ENCODE measurements at places on chromosomes 12 and 14.

- DNase-seq = no peak
These were observed 244.3 kb upstream of the NOVA1 start for GRCh38 chr14:26841920-26842741.

- DNase-seq = no peak
These were observed 113.5 kb upstream of the VASH1 start for GRCh38 chr14:76647697-76648298.

GRCh38 chr12:93243382-93243688, 134.4 kb upstream of the NUDT4 start:
- DNase-seq = no peak

DNA sequence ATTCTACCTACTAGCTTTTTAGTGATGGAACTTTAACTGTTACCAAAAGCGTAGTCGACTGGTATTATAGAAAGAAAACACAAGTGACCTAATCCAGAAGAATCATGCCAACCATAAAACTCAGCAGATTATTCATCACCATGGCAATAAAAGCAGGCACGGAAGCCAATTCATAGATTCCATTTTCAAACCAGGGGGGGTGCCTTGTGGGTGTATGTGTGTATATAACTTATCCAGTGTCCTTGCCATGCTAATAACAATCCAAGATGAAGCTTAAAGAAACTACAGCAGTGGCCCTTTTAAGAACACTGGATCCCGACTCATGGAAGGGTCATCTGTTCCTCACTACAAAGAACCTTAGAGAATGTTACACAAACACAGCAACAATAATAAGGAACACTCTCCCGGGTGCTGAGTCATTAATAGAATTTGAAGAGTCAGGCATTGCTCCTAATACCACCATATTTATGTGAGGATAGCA, 61.0 kb downstream of the EPS8 start:
- no peak for DNase-seq

DNA sequence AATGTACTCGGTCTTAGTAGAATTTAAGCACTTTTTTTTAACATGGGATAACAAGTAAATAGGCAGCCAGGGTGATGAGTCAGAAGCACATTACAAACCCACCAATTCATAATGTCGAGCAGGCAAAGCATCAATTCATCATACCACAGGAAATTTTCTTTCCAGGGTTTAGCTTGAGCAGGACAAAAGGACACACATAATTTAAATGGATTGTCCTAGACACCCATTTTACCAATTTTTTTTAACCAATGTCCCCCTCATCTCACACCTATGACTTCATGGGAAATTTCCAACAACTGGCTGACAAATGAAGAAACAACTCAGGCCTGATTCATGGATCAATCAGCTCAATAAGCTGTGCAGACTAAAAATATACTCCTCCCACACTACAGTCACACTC, 58.8 kb upstream of the FOXG1 start:
- no peak for DNase-seq

DNA sequence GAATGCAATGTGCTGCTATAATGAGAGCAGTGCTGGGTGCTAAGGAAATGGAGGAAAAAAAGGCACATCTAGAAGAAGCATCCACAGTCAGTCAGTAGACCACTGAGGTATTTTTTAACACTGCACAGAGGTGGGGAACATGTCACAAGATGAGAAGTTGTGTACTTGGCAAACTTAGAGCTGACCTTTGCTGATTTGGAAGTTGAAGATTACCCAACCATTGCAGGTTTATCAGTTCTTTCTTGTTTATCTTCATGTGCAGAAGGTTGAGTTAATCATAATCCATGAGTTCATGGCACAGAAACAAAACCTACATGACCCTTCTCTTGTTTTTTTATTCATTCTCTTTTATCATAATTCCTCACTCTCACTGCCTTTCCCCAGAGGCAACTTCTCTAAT, 3.2 kb upstream of the PAH start:
- DNase-seq = no peak
